HT-29 (cell line): ENCODE measurements at places on chromosomes 12 and 14. TPM values are rescaled to one million over a fixed set of nuclear protein-coding genes. Genes with fewer than 3 reads are reported as not detected.

RHOJ gene
- total RNA-seq: not detected in 2 replicates

- no peak for DNase-seq
These were observed 2.8 kb downstream of the CARMIL3 start for GRCh38 chr14:24054646-24055045.

NGB gene
- not detected in 2 replicates for total RNA-seq

RNASE8 gene
- not detected in 2 replicates for total RNA-seq

GRCh38 chr12:96170328-96170727, 23.8 kb upstream of the ELK3 start:
- DNase-seq: no peak

- no peak for DNase-seq
These were observed 2.5 kb downstream of the CAPRIN2 start for GRCh38 chr12:30752255-30752654.

WNT5B gene
- 0.08 TPM in 1 of 2 replicates, not detected in the other for total RNA-seq

- DNase-seq: no peak
These were observed 178.8 kb upstream of the MYL2 start for GRCh38 chr12:111099186-111099585.

CCDC196 gene
- not detected in 2 replicates for total RNA-seq

TCL1B gene
- not detected in 2 replicates for total RNA-seq

DNA sequence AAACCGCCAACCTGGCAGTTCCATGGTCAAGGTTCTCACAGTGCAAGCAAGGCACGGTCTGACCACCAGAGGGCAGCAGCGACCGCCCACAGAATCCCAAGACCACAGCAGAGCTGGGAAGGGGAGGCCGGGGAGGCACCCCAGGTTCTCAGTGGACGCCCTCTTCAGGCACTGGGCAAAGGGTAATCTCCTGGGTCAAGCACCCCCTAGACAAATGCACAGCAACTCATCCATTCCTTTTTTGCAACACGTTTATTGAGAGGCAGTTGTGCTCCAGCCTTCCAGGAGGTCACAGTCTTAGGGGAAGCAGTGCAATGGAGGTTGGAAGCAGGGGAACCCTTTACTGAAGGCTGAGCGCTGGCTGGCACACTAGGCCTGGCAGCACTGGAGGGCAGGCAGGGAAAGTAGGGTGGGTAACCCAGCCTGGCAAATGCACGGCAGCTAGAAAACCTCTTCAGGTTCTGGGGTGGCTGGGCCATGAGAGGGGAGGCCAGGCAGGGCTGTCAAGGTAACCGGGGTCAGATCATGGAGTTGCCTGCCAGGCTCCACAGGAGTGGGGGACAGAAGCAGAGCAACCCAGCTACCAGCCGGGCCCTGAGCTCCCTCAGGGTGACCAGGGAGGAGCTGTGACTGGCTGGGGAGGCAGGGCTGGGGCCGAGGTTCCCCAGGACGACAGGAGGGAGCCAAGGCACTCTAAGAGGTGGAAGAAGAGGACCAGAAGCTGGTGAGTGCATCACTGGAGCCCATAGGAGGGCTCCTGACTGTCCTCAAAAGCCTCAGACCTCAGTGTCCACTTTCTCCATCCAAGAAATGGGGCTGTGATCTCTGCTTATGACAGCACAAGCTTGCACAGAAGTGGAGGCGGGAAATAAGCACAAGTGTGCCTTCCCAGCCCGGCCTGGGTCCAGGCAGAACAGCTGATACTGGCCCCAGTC, 1.8 kb upstream of the RHOF start:
- DNase-seq: peak; percentile 96

EPYC gene
- not detected in 2 replicates for total RNA-seq

DNA sequence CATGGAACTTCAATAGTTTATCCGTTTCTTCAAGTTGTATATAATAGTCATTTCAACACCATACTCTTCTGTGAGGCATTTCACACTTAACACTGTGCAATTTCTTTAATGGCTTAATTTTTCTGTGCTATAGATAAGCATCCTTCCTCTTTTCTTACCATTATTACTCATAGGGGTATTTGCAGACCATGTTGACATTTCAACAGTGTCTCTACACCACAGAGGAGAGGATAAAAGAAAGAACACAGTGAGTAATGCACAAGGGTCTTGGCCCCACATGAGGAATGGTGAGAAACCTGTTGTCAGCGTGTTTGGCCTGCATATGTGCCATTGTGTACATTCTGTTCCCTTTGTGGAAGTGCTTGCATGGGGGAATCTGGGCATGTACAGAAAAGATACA, 421.5 kb upstream of the MDGA2 start:
- DNase-seq: no peak

PCED1B gene
- total RNA-seq: 3.0 and 4.8 TPM in 2 replicates

DNA sequence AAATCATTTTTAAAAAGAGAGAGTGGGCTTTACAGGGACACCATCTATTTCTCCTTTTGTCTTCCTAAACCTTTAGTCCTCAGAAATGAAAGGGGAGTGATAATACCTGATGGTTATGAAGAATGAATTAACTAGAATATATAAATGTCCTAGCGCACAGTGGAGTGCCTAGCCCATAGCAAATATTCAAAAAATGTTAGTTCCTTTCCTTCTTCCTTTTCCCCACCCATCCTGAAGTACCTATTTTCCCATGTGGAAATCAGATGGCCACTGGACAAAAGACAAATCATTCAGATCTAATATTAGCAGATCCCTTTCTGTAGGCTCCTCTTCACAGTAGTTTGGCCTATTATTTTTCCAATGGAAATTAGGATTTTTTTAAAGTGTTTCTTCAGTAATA, 90.0 kb downstream of the SLC25A21 start:
- DNase-seq: no peak

NOS1 gene
- total RNA-seq: not detected in 2 replicates

LRRC10 gene
- total RNA-seq: not detected in 2 replicates

DNA sequence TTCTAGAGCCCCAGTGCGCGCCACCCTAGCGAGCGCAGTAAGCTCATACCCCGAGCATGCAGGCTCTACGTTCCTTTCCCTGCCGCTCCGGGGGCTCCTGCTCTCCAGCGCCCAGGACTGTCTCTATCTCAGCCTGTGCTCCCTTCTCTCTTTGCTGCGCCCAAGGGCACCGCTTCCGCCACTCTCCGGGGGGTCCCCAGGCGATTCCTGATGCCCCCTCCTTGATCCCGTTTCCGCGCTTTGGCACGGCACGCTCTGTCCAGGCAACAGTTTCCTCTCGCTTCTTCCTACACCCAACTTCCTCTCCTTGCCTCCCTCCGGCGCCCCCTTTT, 791 bp downstream of the TMEM233 start:
- no peak for DNase-seq

DNA sequence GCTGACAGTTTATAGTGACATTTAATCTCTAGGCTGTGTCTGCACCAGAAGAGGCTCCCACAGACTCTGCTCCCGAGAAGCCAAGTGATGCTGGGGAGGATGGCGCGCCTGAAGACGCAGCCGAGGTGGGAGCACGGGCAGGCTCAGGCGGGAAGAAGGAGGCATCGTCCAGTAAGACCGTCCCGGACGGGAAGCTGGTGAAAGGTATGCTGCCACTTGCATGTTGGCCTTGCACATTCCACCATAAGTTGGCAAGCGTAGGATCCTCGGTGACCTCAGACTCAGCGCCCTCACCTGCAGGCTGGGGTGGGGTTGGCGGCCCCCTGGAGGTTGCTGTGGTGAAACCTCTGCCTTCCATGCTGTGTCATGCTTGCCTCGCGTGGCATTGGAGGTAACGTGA, 45.6 kb downstream of the SFSWAP start:
- DNase-seq: no peak

CD163L1 gene
- total RNA-seq: 0.70 and 1.2 TPM in 2 replicates

GRCh38 chr12:67202011-67202677, 67.0 kb upstream of the CAND1 start:
- DNase-seq: no peak

- no peak for DNase-seq
These were observed 5.2 kb upstream of the RIMKLB start for GRCh38 chr12:8692573-8692972.

- DNase-seq: no peak
These were observed 24.5 kb downstream of the MMP17 start for GRCh38 chr12:131852551-131853299.

GRCh38 chr12:15682826-15683225, 106.4 kb downstream of the EPS8 start:
- peak; percentile 35 for DNase-seq

DNA sequence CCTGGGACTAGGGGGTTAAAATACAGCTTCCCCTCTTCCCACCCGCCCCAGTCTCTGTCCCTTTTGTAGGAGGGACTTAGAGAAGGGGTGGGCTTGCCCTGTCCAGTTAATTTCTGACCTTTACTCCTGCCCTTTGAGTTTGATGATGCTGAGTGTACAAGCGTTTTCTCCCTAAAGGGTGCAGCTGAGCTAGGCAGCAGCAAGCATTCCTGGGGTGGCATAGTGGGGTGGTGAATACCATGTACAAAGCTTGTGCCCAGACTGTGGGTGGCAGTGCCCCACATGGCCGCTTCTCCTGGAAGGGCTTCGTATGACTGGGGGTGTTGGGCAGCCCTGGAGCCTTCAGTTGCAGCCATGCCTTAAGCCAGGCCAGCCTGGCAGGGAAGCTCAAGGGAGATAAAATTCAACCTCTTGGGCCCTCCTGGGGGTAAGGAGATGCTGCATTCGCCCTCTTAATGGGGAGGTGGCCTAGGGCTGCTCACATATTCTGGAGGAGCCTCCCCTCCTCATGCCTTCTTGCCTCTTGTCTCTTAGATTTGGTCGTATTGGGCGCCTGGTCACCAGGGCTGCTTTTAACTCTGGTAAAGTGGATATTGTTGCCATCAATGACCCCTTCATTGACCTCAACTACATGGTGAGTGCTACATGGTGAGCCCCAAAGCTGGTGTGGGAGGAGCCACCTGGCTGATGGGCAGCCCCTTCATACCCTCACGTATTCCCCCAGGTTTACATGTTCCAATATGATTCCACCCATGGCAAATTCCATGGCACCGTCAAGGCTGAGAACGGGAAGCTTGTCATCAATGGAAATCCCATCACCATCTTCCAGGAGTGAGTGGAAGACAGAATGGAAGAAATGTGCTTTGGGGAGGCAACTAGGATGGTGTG, 1.9 kb downstream of the GAPDH start:
- peak; percentile 18 for DNase-seq

- peak; percentile 92 for DNase-seq
These were observed 16.4 kb upstream of the PUS1 start for GRCh38 chr12:131912518-131913274.

DNA sequence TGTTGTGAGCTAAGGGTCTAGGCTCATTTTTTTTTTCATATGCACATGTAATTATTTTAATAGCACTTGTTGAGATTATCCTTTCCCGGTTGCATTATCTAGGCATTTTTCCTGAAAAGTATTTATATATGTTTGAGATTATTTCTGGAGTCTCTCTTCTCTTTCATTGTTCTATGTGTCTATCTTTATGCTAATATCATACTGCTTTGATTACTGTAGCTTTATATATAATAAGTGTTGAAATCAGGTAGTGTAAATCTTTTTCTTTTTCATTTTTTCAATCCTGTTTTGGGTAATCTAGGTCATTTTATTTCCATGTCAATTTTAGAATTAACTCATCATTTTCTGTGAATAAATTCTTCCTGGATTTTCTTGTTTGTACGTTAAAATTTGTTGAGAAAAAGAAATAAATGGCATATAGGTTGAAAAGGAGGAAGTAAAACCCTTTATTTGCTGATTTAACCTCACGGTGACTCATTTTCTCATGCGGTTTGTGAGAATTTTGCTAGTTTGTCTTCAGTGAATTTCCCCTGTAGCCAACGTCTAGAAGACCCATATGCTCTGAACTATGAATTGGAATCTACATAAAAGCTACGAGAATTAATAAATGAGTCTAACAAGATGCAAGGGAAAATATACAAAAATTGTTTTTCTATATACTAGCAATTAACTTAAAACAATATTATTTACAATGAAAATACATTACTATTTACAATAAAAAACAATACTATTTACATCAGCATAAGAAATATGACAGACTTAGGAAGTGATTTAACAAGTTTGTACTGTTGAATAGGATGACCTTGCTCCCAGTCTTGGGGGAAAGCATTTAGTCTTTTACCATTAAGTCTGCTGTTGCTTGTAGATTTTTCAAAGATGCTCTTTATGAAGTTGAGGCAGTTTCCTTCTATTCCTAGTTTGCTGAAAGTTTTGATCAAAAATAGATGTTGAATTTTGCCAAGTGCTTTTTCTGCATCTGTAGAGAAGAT, 105.0 kb downstream of the SNAPC1 start:
- peak; percentile 9 for DNase-seq

DNA sequence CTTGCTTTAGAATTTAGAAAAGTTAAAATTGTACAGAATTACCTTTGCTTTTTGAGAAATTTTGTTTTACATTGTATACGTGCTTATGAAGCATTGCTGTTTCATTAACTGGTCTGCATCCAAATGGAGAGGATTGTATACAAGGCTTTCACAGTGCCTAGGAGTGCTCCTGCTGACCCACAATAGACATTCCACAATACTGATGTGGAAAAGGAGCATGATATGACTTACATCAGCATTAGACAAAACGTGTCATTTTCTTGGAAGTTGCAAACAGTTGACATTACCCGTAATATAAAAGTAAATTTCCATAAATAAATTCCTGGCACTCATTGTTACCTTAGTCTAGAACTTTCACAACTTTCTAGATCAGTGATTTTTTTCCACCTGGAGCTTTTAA, 1.9 kb downstream of the PRKD1 start:
- no peak for DNase-seq

IQSEC3 gene
- not detected in 2 replicates for total RNA-seq

GRCh38 chr12:25051656-25052195, 102.8 kb upstream of the BCAT1 start:
- DNase-seq: no peak

NDUFA12 gene
- 76.2 and 80.2 TPM in 2 replicates for total RNA-seq
